T-helper 2 cell treated with Interferon-gamma antibody and Interleukin-4, amounts not matched to agents 5 μg/mL and 100 μg/mL, for 36 hours (primary cell): ENCODE measurements at places on chromosomes 3 and 15.
A peak's percentile ranks its signal among the peaks of the same experiment; 100 is the strongest.

DNA sequence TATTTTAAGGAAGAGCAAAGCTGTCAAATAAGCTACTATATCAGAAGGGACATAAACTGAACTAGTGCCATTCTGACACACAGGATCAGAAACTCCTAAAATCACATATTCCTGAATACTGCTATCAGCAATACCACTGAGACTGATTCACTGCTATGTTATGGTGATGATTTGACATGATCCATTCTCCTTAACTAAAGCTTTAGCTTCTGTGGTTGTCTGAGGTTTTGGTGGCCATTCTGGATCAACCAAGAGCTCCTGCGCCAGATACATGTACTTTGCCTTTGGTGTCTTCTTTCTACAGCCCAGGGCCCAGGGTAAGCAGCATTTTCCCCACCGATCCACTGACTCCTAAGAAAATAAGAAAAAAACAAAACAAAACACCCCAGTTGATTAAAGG is 6.7 kb upstream of the GP5 start:
- peaks cover 4% of the 10 kb centered on the region for H3K4me1 ChIP-seq
- H3K27ac ChIP-seq = no peak overlapping the region
- H3K27me3 ChIP-seq = no peaks in the 10 kb centered on the region
- H3K4me3 ChIP-seq = no peak overlapping the region
- peaks cover 23% of the 10 kb centered on the region for H3K36me3 ChIP-seq
- no peak for DNase-seq

DNA sequence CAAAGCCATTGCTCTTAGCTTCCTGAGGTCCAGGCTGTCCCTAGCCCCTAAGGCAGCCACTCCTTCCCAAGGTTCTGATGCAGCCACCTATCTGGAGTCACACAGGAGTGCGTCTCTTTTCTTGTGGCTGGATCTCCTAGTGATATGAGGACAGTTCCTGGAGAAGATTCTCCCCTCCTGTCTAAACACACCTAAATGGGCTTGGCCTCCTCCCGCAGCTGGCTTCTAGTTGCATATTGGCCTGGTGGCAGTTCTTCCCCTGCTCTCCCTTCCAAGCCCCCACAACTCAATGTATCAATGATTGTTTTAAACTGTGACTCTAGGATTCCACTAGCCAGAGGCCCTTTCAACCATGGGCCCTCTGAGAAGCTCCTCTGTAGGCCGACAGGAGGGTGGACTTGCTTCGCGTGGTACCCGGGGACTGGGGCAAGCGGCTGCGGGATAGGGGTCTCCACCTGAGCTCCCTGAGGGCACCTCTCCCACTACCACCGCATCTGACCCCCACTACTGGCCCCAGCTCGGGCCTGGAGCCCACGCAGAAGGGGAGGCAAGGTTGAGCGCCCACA is 1.4 kb downstream of the ITGA11 start:
- H3K27me3 ChIP-seq = peaks cover 63% of the 10 kb centered on the region
- no peaks in the 10 kb centered on the region for H3K4me1 ChIP-seq
- no peak for DNase-seq
- H3K4me3 ChIP-seq = no peak overlapping the region
- H3K36me3 ChIP-seq = no peaks in the 10 kb centered on the region

DNA sequence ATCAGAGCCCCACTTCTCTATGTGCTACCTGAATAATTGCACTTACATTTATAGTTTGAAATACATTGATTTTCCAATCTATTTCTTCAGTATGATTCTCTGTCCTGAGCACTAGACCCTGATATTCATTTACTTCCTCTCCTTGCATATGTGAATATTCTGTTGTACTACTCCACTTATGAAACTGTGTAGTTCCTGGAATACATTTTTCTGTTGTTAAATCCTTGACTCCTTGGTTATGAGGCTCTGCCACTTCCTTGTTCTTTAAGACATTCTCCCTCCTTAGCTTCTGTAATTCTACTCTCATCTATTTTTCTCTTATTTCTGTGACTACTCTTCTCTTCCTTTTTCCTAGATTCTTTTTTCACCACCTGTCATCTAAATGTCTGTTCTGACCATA is 12.9 kb upstream of the MGA start:
- no peaks in the 10 kb centered on the region for H3K4me1 ChIP-seq
- no peak overlapping the region for H3K4me3 ChIP-seq
- H3K27ac ChIP-seq = no peak overlapping the region

GRCh38 chr3:44060164-44060563 is 181.5 kb upstream of the TOPAZ1 start:
- no peaks in the 10 kb centered on the region for H3K36me3 ChIP-seq
- H3K4me3 ChIP-seq = no peak overlapping the region
- H3K27ac ChIP-seq = no peak overlapping the region

DNA sequence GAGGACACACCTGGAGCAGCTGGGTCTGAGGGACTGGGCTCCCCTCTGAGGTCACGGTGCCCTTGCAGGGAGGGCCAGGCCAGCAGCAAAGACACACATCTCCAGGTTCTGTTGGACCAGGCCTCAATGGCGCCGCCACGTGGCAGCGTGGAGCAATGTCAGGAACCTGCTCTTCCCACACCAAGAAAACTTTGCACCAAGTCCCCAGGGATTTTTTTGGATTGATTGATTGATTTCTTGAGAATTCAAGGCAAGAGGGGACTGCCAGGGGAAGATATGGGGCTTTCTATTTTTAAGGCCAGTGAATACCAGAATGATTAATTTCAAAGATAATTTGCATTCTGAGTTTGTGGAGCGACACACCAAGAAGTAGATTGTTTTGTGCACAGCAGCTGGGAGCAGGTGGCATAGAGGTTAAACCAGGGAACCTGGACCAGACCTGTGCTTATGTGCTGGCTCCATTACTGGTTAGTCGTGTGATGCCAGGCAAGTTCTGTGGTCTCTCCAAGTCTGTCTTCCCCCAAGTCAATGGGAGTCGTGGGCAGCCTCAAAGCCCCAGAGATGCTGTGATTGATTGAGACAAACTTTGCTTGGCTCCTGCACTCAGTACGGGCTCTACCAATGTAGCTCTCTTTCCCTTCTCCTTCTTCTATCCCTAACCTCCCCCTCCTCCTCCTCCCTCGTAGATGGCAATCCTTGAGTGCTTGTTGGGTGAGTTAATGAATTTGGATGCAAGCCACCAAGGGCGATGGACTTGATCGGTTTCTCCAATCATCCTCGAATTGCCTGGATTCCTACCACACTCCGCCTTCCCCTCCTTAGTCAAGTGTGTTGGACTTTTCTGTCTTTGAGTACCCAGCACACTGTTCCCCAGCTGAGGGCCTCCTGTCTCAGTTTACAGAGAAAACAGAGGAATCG is 96.2 kb upstream of the TRPM1 start:
- peaks cover 12% of the 10 kb centered on the region for H3K27me3 ChIP-seq
- peaks cover 15% of the 10 kb centered on the region for H3K4me1 ChIP-seq
- H3K4me3 ChIP-seq = no peak overlapping the region
- H3K27ac ChIP-seq = no peak overlapping the region
- no peak for DNase-seq
- H3K36me3 ChIP-seq = no peaks in the 10 kb centered on the region

DNA sequence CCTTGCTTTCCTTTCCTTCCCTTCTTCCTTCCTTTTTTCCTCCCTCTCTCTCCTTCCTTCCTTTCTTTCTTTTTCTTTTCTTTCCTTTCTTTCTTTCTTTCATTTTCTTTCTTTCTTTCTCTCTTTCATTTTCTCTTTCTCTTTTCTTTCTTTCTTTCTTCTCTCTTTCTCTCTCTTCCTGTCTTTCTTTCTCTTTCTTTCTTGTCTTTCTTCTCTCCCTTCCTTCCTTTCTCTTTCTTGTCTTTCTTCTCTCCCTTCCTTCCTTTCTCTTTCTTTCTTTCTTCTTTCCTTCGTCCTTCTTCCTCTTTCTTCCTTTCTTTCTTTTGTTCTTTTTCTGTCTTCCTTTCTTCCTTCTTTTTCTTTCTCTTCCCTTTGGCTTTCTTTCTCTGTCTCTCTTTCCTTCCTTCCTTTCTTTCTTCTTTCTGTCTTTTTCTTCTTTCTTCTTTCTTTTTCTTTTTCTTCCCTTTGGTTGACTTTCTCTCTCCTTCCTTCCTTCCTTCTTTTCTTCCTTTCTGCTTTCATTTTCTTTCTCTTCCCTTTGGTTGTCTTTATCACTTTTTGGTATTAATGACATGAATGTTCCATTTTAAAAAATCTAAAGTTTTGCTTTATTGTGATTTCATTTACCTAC is 496.4 kb upstream of the CBLB start:
- no peaks in the 10 kb centered on the region for H3K27me3 ChIP-seq
- H3K27ac ChIP-seq = peak overlapping the region; percentile 63
- DNase-seq = no peak
- peaks cover 7% of the 10 kb centered on the region for H3K4me1 ChIP-seq

DNA sequence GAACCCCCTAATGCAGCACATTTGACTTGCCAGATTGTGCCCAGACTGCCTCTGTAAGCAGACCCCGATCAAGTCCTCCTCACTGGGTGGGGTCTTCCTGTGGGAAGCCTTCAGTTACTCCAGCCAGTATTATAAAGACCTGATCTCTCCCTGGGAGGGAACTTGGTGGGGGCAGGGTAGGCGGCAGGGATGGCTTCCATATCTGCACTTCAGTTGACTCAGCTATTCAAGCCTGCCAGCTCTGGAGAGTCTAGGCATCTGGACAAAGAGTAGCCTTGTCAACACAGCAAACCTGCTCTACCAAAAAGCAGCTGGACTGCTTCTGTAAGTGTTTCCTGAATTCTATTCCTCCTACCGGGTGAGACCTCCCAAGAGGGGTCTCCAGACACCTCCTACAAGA is 21.0 kb upstream of the SLC25A38 start:
- H3K36me3 ChIP-seq = peaks cover 41% of the 10 kb centered on the region
- peaks cover 7% of the 10 kb centered on the region for H3K27me3 ChIP-seq
- peak; percentile 15 for DNase-seq
- H3K27ac ChIP-seq = peak overlapping the region; percentile 92

GRCh38 chr15:75809986-75810750 is 33.1 kb upstream of the UBE2Q2 start:
- H3K4me3 ChIP-seq = no peak overlapping the region
- H3K4me1 ChIP-seq = peaks cover 3% of the 10 kb centered on the region
- no peak overlapping the region for H3K27ac ChIP-seq
- H3K27me3 ChIP-seq = peaks cover 26% of the 10 kb centered on the region

DNA sequence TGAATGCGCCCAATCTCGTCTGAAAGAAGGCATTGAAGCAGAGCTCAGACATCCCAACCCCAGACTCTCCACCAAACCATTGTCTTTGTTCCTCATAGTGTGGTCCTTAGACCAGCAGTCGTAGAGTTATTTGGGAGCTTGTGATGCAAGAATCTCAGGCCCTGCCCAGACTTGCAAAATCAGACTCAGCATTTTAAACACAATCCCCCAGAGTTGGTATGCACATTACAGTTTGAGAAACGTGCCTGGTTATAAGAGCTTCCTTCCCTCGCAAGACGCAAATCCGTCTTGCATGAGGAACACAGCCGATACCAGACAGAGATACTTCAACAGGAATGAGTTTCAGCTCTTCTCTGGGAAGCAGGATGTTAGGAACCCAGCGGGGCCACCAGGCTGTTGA is 38.9 kb upstream of the IREB2 start:
- DNase-seq = no peak
- H3K27ac ChIP-seq = no peak overlapping the region
- H3K4me3 ChIP-seq = no peak overlapping the region
- H3K4me1 ChIP-seq = no peaks in the 10 kb centered on the region
- no peaks in the 10 kb centered on the region for H3K36me3 ChIP-seq

GRCh38 chr3:87145553-87145952 is 81.6 kb upstream of the CHMP2B start:
- no peaks in the 10 kb centered on the region for H3K27me3 ChIP-seq
- H3K27ac ChIP-seq = no peak overlapping the region
- no peaks in the 10 kb centered on the region for H3K36me3 ChIP-seq

DNA sequence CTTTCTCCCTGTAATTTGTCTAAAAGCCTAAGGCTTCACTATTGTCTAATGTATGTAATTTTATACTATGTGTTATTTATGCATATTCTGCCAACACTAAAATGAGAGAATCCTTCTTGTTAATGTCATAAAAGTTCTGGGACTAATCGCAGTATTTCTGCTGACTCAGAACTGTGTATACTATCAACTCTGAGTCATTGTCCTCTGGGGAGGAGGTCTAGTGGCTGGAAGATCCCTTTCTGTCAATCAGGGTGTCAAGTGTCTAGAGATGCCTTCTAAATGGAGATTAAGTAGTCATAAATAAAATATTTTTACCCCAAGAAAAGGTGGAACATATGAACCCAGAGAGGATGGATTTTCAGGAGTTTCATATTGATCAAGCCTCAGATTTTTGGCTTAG is 473.4 kb downstream of the AGBL1 start:
- peaks cover 3% of the 10 kb centered on the region for H3K27me3 ChIP-seq
- H3K27ac ChIP-seq = no peak overlapping the region
- no peak overlapping the region for H3K4me3 ChIP-seq
- H3K4me1 ChIP-seq = no peaks in the 10 kb centered on the region
- DNase-seq = no peak
- no peaks in the 10 kb centered on the region for H3K36me3 ChIP-seq

DNA sequence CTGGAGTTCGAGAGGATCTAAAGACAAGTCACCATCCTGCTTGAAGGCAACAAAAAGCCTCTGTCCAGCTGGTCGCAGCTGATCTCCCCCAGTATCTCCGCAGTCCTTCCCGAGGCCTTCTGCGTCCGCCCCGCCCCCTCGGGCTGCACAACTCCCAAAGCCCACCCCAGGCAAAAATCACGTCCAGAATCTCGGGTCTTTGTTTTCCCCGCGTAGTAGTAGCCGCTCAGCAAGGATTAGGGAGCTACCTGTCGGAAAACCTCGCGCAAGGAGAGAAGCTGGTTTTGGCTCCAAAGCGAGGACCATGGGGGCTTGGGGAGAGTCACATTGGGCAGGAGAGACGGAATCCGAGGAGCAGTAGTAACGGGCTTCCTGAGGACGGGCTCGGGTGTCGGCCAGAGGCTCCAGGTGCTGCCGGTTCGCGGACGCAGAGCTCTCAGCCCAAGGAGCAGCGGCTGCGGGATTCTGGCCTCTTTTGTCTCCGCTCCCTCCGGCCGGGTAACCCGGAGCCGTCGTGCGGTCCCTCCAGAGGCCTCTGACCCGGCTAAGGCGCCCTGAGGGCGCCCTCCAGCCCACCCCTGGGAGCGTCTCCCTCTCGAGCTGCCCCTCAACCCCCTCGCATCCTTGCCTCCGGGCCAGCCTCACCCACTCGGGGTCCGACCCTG is 401 bp downstream of the ZSCAN29 start:
- H3K36me3 ChIP-seq = peaks cover 45% of the 10 kb centered on the region
- no peaks in the 10 kb centered on the region for H3K27me3 ChIP-seq
- DNase-seq = no peak
- H3K27ac ChIP-seq = peak overlapping the region; percentile 82

DNA sequence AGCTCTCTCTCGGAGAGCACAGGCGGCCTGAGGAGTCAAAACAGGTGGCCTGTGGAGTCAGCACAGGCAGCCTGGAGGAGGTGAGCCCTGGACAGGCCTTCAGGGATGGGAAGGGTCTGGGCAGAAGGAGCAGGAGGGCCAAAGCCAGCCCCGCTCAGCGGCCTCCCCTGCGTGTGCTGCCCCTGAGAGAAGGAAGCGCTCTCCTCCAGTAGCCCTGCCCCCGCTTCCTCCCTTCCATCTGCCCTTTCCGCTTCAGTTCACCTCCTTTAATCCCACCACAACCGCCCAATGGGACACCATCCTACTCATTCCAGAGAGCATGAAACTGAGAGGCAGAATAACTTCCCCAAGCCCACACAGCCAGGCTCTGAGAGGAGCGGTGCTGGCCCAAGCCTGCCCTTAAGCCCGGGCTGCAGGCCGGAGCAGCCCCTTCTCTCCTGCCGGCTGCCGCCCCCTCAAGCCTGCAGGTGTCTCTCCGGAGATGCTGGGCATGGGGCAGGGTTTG is 3.2 kb upstream of the NR2E3 start:
- no peak for DNase-seq
- H3K4me1 ChIP-seq = no peaks in the 10 kb centered on the region
- H3K36me3 ChIP-seq = no peaks in the 10 kb centered on the region
- H3K27me3 ChIP-seq = no peaks in the 10 kb centered on the region

- H3K27me3 ChIP-seq = no peaks in the 10 kb centered on the region
- no peak overlapping the region for H3K4me3 ChIP-seq
- DNase-seq = no peak
- no peaks in the 10 kb centered on the region for H3K36me3 ChIP-seq
- H3K27ac ChIP-seq = no peak overlapping the region
These were observed 78.8 kb upstream of the PRR23C start for GRCh38 chr3:139123377-139124095.
